CD4-positive, CD25-positive, alpha-beta regulatory T cell (primary cell): ENCODE measurements at places on chromosomes 12 and 14. TPM values are rescaled to one million over a fixed set of nuclear protein-coding genes. Genes with fewer than 3 reads are reported as not detected.
A peak's percentile ranks its signal among the peaks of the same experiment; 100 is the strongest.

DNA sequence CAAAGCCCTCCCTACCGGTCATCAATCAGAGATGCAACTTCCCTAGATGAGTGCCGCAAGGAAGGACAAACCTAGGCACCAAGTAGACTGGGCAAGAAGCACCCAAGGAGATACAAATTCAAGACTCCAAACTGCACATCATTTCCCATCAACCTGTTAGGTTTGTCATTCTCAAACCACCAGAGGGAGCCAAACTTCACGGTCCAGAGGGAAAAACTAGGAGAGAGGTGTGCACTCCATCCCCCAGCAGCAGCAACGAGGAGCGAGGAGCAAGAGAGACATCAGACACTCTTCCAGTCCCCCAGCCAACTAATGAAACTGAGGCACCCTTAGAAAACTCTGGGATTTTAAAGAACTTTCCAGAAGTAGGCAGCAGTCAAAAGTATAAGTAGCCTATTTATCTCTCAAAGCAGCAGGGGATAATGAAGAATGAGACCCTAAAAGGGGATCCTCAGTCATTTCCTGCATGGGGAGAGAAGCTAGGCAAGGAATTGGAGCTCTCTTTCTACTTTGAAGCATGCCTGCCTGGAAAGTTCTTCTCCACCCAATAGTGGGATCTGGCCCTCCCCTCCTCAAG is 37.0 kb upstream of the NT5DC3 start:
- DNase-seq: peak; percentile 75
- H3K27me3 ChIP-seq: no peaks in the 10 kb centered on the region
- peaks cover 5% of the 10 kb centered on the region for H3K4me1 ChIP-seq

DNA sequence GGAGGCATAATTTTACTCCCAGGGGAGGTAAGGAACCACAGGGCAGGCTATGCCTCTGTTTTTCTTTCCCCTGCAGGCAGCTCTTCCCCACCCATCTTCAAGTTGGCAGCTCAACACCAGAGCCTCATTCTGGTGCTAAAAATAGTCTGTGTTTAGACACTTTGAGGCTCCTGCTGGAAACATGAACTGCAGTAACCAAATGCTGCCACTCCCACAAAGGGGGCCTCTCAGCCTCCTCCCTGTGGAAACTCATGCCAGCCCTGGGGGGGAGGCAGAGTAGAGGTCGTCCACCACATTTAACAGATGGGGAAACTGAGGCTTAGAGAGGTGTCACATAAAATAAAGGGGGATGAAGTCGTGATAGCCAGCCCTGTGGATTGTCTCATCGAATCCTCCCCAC is 61.4 kb downstream of the WSCD2 start:
- no peak for DNase-seq
- H3K4me3 ChIP-seq: no peak overlapping the region

- H3K36me3 ChIP-seq: peaks cover 19% of the 10 kb centered on the region
- no peak overlapping the region for H3K4me3 ChIP-seq
- no peaks in the 10 kb centered on the region for H3K27me3 ChIP-seq
- no peaks in the 10 kb centered on the region for H3K4me1 ChIP-seq
- DNase-seq: no peak
Measured at GRCh38 chr14:74476107-74476506, 17.0 kb downstream of the NPC2 start.

DNA sequence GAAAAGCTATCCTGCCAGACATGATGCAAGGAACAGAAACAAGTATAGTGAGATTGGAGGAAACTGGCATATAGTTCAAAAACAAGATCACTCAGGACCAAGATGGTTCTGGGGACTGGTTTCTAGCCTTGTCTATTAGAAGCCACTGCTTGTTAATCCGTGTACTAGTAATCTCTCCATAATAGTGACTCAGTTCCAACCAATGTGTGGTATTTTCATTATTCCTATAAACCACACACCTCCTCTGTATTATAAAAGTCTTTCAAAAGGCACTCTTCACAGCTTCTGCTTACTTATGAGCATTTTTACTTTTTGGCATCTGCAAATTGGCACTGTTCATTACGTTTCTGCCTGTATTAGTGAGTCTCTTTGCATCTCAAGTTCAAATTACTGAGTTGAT is 140.3 kb downstream of the SLC6A15 start:
- no peak for DNase-seq
- no peaks in the 10 kb centered on the region for H3K27me3 ChIP-seq
- no peak overlapping the region for H3K4me3 ChIP-seq
- no peaks in the 10 kb centered on the region for H3K4me1 ChIP-seq
- no peak overlapping the region for H3K27ac ChIP-seq
- no peaks in the 10 kb centered on the region for H3K36me3 ChIP-seq

GRCh38 chr12:115323223-115323905 is 639.4 kb upstream of the TBX3 start:
- H3K4me3 ChIP-seq: no peak overlapping the region
- H3K27me3 ChIP-seq: no peaks in the 10 kb centered on the region
- no peak overlapping the region for H3K27ac ChIP-seq

- H3K4me1 ChIP-seq: no peaks in the 10 kb centered on the region
- no peaks in the 10 kb centered on the region for H3K36me3 ChIP-seq
- DNase-seq: no peak
- no peak overlapping the region for H3K4me3 ChIP-seq
- H3K27me3 ChIP-seq: peaks cover 9% of the 10 kb centered on the region
Measured at GRCh38 chr12:107236824-107237511, 143.6 kb upstream of the CRY1 start.

- no peak overlapping the region for H3K4me3 ChIP-seq
- H3K27ac ChIP-seq: no peak overlapping the region
- DNase-seq: no peak
- no peaks in the 10 kb centered on the region for H3K4me1 ChIP-seq
- H3K27me3 ChIP-seq: peaks cover 4% of the 10 kb centered on the region
- no peaks in the 10 kb centered on the region for H3K36me3 ChIP-seq
Measured at GRCh38 chr14:91722386-91722785, 9.5 kb downstream of the CATSPERB start.

DNA sequence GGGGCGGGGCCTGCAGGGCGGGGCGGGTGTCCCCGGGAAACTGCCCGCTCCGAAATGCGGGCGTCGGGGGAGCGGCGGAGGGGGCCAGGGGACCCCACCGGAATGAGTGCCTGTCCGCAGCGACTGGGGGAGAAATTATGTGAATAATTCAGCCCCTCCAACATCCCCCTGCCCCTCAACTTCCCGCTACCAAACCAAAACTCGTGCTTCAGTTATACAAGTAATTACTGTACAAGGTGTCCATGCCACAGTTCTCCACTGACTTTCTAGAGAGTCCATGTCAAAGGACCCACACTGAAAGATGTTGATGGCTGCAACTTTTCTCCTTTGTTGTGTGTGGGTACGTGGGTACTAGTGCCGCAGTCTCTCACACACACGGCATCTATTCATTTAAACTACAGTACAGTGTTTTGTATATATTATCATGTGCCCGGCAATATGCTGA is 414 bp upstream of the CDK17 start:
- H3K27ac ChIP-seq: peak overlapping the region; percentile 97
- DNase-seq: no peak
- peak overlapping the region; percentile 99 for H3K4me3 ChIP-seq
- H3K27me3 ChIP-seq: no peaks in the 10 kb centered on the region

GRCh38 chr14:32662211-32662610 is 276.5 kb upstream of the NPAS3 start:
- H3K27ac ChIP-seq: no peak overlapping the region
- DNase-seq: no peak
- H3K4me1 ChIP-seq: no peaks in the 10 kb centered on the region

GRCh38 chr12:129961856-129962255 is 58.0 kb upstream of the TMEM132D start:
- no peaks in the 10 kb centered on the region for H3K27me3 ChIP-seq
- H3K27ac ChIP-seq: no peak overlapping the region
- DNase-seq: no peak
- H3K4me1 ChIP-seq: no peaks in the 10 kb centered on the region

GRCh38 chr14:104106471-104106991 is 21.0 kb downstream of the ASPG start:
- H3K36me3 ChIP-seq: no peaks in the 10 kb centered on the region
- H3K4me3 ChIP-seq: no peak overlapping the region
- H3K4me1 ChIP-seq: no peaks in the 10 kb centered on the region
- H3K27ac ChIP-seq: no peak overlapping the region
- H3K27me3 ChIP-seq: no peaks in the 10 kb centered on the region

- H3K36me3 ChIP-seq: no peaks in the 10 kb centered on the region
- H3K27me3 ChIP-seq: peaks cover 2% of the 10 kb centered on the region
- no peaks in the 10 kb centered on the region for H3K4me1 ChIP-seq
- H3K27ac ChIP-seq: no peak overlapping the region
- no peak for DNase-seq
- no peak overlapping the region for H3K4me3 ChIP-seq
Measured at GRCh38 chr12:105922670-105923102, 216.1 kb downstream of the NUAK1 start.

DNA sequence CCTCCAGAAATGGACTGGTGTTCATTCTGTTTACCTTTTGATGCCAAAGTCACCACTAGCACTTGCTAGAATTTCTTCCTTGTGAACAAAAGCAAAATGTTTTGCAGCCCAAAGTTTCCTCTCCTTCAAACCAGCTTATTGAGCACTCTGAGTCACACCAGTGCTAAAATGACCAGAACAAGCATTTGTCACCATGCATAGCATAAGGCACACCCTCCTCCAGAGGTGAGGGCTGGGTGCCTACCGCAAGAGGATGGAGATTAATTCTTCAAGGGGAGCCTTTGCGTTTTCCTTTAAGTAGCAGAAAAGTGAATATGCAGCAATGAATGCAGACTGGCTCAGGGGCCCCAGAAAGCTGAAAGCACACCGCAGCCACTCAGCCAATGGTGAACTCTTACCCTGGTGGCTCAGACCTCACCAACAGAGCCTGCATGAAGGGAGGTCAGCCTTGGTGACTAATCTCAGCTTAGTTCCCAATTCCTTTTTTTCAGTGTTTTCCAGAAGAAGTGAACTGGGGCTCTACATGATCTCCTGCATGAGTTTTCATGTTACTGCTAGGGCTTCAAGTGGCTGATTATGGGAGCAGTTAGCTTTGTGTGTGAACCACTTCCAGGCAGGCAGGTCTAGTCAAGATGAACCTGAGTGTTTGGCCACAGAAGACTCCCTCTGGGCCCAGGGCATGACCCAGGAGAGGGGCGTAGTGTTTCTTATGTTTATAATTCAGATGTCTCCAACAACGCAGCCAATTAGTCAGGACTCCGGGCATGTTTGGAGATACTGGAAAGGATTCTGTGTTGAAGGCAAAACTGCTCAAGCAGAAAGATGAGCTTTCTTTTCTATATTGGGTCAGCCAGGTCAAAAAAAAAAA is 96.3 kb downstream of the PAX9 start:
- no peaks in the 10 kb centered on the region for H3K4me1 ChIP-seq
- no peaks in the 10 kb centered on the region for H3K27me3 ChIP-seq
- no peak overlapping the region for H3K27ac ChIP-seq
- DNase-seq: no peak
- no peak overlapping the region for H3K4me3 ChIP-seq
- H3K36me3 ChIP-seq: no peaks in the 10 kb centered on the region

KRT78 gene
- total RNA-seq: not detected

RASAL1 gene
- not detected for total RNA-seq

C12orf54 gene
- total RNA-seq: not detected

RNASE3 gene
- total RNA-seq: not detected

PROX2 gene
- total RNA-seq: not detected

TAS2R7 gene
- total RNA-seq: not detected

ARHGDIB gene
- 1,263 TPM for total RNA-seq
